A549 treated with RU486 at 1 μM for 4 hours (cell line): ENCODE measurements at places on chromosomes 3 and 15. TPM values are rescaled to one million over a fixed set of nuclear protein-coding genes. Genes with fewer than 3 reads are reported as not detected.

The CCR1 gene
- total RNA-seq: 0.05 TPM in 1 of 5 replicates, not detected in the others

The ARRDC4 gene
- total RNA-seq: 0.17 to 0.34 TPM (median 0.23 TPM) in 5 replicates

The ZNF860 gene
- total RNA-seq: 0.95 to 2.1 TPM (median 1.2 TPM) in 5 replicates

The SLC28A1 gene
- 0.07 TPM in 1 of 5 replicates, not detected in the others for total RNA-seq

The SIN3A gene
- total RNA-seq: 24.9 to 35.1 TPM (median 33.0 TPM) in 5 replicates

The ZBTB47 gene
- 4.9 to 7.0 TPM (median 6.2 TPM) in 5 replicates for total RNA-seq

The DNAH12 gene
- 0.02 to 0.13 TPM (median 0.04 TPM) in 3 of 5 replicates, not detected in the others for total RNA-seq

The C3orf70 gene
- total RNA-seq: 0.02 TPM in 1 of 5 replicates, not detected in the others

The CXCR6 gene
- total RNA-seq: not detected in 5 replicates

The RTP3 gene
- not detected in 5 replicates for total RNA-seq

The FAN1 gene
- 9.3 to 13.0 TPM (median 11.5 TPM) in 5 replicates for total RNA-seq

The PP2D1 gene
- total RNA-seq: not detected in 5 replicates
